Stimulated activated CD8-positive, alpha-beta memory T cell treated with anti-CD3 and anti-CD28 coated beads, Interleukin-7, amount 100 ng/mL, for 4 hours (primary cell): ENCODE measurements at places on chromosomes 3 and 15.

- DNase-seq, result no peak
Observed at GRCh38 chr3:96190024-96190616, 624.3 kb upstream of the EPHA6 start.

- DNase-seq, result no peak
Observed at GRCh38 chr3:27171113-27171512, 198.1 kb downstream of the NEK10 start.

- no peak for DNase-seq
Observed at GRCh38 chr3:167783781-167784180, 48.3 kb downstream of the SERPINI1 start.

GRCh38 chr3:162022911-162023310 is 526.3 kb downstream of the OTOL1 start:
- DNase-seq, result no peak

- DNase-seq, result no peak
Observed at GRCh38 chr15:57037548-57037947, 119.1 kb downstream of the TCF12 start.

- no peak for DNase-seq
Observed at GRCh38 chr3:51983578-51984268, 388 bp downstream of the ACY1 start.

GRCh38 chr15:68558318-68559305 is 20.2 kb upstream of the CORO2B start:
- DNase-seq, result no peak

- DNase-seq, result no peak
Observed at GRCh38 chr15:68001811-68002210, 52.3 kb upstream of the PIAS1 start.
